ENCODE measurements at places on chromosomes 1 and 21.

DNA sequence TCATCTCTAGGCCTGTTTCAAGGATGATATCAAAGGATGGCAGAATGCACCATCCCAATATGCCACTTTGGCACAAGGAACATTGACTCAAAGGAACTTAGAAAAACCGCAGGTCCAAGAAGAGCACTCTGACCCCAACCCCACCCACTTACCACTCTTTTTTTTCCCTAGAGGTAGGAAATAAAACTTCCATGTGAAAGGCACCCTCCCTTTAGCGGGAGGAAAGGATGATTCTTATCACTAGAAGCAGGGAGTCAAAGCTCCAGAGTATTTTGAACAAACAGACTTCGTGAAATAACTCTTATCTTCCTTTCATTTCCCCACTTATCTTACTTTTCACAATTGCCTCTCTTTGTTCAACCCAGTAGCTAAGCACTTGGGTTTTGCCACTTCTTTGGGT lies 22.2 kb downstream of the PSMG1 start:
- no peak for DNase-seq

DNA sequence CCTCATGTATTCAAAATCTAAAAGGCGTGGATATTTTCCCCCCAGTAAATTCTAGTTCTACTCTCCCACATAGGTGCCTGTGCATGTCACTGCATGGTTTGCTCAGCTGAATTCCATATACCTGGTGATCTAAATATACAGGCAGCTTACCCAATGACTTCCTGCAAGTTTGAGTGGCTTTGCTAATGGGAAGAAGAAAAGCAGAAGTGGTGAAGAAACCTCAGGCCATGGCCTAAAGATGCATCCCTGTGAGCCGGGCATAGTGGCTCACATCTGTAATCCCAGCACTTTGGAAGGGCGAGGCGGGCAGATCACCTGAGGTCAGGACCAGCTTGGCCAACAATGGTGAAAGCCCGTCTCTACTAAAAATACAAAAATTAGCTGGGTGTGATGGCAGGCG lies 11.5 kb downstream of the SLC44A3 start:
- no peak for DNase-seq

- no peak for DNase-seq
Observed at GRCh38 chr1:201381130-201381529, 3.6 kb upstream of the TNNT2 start.

- DNase-seq = no peak
Observed at GRCh38 chr1:58011978-58012377, 534.5 kb downstream of the OMA1 start.

DNA sequence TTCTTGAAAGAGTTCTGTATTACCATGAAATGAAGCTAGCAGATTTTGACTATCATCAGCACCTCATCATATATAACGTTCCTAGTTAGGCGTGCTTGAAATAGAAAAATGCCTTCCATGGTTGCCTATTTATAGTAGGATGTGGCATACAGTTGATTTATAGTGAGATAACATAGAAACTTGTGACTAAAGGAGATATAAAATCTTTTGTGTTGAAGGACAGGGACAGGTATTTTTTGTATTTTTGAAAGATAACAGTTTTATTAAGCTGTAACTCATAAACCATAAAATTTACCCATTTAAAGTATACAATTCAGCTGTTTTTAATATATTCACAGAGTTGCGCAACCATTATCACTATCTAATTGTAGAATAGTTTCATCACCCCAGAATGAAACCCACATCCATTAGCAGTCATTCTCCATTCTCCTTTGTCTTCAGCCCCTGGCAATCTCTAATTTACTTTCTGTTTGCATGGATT lies 19.3 kb downstream of the SPEN start:
- peak; percentile 42 for DNase-seq

GRCh38 chr1:42479621-42480020 lies 16.5 kb downstream of the CCDC30 start:
- no peak for DNase-seq

GRCh38 chr1:160652924-160653619 lies 6.2 kb upstream of the SLAMF1 start:
- no peak for DNase-seq

DNA sequence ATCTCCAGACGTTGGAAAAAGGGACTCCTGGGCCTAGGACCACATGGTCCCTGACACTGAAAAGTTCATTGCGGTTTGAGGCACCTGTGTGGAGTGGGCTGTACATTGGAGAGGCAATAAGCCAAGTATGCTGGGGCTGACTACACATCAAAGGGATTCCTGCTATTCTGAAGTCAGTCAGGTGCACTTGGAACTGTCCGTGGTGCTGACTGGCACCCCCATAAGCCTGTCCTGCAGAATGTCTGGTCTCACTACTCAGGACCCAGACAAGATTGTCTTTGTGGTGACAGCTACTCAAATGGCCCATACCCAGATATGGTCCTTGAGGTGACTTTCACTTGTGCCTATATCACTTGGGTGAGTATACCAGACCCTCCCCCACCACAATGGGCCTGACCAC lies 150.6 kb downstream of the RWDD3 start:
- peak; percentile 15 for DNase-seq

DNA sequence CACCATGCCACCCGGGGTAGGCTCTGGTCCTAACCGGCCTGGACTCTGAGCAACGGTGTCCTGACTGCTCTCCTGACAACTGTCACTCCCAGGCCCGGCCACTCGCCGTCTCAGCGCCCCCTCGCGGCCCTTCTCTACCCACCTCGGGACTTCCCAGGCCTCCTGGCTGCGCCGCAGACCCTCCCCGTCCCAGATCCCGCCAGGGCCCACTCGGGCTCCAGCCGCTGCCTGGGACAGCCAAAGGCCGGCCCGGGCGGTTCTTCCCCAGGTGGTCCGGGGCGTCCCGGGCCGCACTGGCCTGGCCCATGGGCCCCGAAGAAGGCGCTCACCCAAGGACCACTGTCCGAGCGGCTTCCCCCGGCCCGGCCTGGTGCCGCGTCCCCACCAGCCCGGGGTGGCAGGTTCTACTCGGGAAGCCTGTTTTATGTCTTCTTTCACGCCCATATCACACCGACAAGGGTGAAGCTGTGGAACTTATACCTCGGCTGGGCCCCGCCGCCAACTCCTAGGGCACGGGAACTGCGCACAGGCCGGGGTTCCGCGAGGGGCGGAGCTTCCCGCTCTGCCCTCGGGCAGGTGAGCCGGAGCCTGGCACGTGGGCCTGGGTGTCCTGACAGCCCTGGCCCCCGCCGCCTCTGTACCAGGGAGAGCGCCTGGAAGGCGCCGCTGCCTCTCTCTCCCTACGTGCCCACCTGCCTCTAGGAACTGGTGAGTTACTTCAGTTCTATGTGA lies 138.3 kb downstream of the TTLL7 start:
- DNase-seq = no peak

DNA sequence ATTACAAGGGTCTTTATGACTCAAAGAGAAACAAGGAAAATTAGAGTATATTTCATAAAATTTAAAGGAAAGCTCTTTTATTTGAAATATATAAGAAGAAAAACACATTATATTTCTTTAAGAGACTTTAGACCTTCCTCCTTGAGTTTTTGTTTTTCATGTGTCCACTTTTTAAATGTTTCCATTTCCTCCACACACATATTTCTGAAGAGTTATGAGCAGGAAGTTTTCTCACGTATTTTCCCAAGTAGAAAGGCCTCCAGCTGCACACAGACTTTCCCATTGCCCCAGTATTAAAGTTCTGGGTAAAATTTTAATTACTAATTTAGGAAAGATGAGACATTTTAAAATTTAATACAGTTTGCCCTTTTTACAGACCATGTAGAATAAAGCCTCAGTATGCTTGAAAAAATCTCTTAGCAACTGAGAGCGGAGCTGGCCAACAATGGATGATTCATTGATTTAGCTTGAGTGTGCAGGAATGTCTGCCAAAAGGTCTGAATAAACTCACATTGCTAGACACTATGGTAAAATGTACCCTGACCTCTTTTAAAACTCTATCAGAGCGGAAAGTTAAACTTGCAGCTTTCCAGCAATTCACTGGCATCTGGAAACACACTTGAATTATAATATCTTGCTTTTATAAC lies 57.9 kb downstream of the DDAH1 start:
- DNase-seq = peak; percentile 88

GRCh38 chr1:209421978-209422680 lies 161.4 kb upstream of the CAMK1G start:
- no peak for DNase-seq

GRCh38 chr1:6351480-6352137 lies 42.0 kb downstream of the ACOT7 start:
- DNase-seq = no peak

- DNase-seq = peak; percentile 98
Observed at GRCh38 chr1:158999316-159000069, 10.2 kb upstream of the IFI16 start.

DNA sequence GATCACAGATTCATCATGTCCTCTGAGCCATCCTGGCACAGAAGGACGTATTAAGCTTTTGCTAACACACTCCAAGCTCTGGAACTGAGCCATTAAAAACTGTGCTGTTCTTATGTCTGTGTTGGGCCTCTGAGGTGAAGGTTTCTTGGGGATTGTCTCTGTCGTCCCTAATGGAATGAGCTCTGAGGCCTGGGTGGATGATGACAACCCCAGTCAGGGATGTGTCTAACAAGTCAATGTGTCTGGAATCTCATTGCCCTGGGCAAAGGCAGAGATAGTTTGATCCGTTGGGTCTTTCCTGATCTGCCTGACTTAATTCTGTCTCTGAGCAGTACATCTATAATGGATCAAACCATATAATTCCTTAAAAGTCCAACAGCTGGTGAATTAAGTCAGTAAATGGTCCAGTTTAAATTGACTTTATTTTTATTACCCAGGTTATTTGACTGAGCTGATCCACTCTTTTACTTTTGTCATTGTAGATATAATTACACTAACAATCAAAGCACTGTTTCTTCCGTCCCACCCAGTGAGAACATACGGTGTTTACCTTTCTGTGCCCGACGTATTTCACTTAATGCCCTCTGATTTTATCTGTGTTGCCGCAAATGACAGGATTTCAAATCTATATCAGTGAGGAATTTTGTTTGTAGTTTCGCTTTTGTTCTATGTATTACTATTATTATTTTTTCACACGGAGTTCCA lies 38.8 kb upstream of the OR2B11 start:
- no peak for DNase-seq

- no peak for DNase-seq
Observed at GRCh38 chr1:69520326-69520725, 47.4 kb upstream of the LRRC7 start.

DNA sequence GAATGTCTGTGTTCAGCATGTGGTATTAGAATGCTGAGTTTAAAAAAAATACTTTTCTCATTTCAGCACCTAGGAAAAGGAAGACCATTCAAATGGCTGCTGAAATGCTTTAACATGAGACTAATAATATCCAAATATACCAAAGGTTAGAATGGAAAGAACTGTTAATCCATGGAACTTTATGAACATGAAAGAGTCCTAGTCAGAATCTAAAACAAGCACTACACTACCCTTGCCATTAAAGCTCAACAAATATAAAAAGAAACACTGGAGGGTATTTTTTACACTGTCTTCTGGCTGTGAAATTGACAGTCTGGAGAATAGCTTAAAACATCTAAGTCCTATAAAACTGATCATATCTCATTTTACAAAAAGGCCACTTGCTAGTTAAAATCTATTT lies 112.9 kb upstream of the HP1BP3 start:
- no peak for DNase-seq

DNA sequence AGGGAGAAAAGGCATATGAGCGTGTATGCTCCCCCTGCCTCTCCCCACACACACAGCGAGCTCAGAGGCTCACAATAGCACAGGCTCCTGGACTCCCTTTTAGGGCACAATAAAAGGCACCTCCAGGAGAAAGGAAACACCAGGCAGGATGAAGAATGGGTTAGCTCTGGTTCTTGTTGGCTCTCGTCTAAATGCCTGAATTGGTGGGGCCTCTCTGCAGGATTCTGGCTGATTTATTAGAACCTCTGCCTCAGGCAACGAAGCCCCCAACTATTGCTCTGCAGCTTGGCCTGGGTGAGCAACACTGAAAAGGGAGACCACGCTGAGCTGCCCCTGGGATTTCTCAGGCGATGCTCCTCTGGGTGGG lies 590.9 kb upstream of the PLXNA2 start:
- DNase-seq = no peak

DNA sequence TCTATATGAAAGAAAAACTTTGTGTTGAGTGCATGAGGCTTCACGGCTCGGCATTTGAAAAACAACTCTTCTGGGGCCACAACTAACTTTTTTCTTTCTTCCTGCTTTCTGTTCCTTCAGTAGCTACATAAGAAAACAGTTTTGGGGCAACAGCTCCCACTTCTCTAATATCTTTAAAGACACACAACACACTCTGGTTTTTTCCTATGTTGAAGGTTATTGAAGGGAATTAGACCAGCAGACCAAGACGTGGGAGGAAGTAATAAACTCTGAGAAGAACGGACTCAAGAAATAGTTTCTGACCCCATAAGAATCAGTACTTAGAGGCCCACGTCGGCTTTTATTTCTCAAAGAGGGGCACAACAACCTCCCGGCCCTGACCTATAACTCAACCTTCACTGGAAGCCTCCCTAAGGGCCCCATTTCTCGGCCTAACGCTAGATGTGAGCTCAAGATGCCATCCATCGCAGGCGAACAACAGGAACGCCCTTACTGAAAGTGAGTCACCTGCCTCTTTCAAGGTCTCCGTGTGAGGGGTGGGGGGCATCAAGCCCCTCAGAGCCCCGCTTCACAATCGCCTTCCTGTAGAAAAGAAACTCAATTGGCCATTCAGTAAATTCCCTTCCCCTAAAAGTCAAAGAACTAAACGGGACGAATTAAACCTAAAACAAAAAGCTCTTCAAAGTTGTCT lies 844 bp downstream of the ZMYM6 start:
- peak; percentile 27 for DNase-seq

DNA sequence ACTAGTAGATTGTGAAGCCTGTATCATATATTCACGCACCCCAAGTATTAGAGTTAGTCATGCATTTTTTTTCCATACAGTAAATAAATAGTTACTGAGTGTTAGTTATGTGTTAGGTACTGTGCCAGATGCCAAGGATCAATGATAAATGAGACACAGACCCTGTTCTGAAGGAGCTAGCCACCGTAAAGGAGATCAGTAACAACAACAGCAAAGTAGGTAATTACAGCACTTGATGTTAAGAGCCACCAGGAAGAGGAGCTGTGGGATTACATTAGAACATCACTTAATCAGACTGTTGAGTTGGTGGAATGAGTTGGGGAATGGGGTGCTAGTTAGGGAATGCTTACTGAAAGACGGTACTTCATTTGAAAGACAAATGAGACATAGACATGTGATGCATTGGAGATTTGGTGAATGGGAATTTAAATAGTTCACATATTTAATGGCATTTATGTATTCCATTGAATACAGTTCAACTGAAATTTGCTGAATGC lies 21.0 kb downstream of the PRKAA2 start:
- DNase-seq = no peak

DNA sequence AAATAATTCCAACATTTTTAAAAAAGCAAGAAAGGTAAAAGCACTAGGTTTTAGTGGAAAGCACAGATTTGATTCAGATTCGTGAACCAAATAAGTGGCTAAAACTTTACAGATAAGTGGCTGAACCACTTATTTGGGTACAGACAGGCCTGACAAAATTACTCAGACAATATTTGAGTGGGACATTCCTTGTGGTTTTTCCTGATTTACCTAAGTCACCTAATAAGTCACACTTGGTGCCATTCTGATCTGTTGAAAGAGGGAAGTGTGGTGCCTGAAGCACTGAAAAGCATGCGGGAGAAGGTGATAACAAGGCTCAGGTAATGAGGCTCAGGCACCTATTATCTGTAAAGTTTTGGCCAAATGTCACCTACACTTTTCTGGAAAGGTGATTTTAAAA lies 81.6 kb upstream of the CD55 start:
- no peak for DNase-seq

- no peak for DNase-seq
Observed at GRCh38 chr1:109357616-109358015, 40.1 kb downstream of the SORT1 start.
